Suppressor macrophage treated with lipopolysaccharide for 1 hour (primary cell): ENCODE measurements at places on chromosomes 6 and 20.

- DNase-seq = no peak
Observed at GRCh38 chr20:45964006-45964400, 8.0 kb downstream of the ZNF335 start.

DNA sequence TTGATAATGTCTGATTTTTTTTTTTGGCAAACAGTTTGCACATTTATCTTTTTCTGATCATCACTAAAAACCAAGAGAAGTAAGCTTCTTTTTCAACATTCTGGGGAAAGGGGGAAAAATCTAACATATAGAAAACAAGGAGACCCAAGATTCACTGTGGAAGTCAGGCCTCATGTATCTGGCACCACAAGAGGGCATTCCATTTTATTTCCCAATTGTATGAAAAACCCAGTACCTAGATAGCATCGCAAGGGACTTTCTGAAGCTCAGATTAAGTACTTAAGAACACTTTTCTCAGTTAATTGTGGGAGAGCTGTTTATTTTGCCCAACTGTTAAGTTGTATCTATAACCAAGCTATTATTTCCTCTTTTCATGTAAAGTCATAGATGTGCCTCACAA lies 152.9 kb downstream of the KLHL32 start:
- no peak for DNase-seq

DNA sequence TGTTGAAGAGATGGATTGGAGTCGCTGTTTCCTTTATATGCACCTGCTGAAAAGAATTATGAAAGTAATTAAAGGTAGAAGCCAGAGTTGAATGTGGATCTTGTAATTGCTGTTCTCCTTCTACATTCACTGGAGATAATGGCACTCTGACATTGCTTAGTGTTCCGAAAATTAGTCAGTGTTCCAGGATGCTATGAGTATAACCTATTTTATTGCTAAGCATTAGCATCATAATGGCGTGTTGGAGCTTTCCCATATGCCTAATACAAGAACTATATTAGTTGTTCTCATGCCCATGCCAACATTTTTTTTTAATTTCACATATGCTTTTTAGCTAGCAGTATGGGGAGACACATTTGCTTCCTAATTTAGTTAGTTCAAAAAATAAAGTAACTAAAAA lies 236.4 kb downstream of the ARHGAP18 start:
- no peak for DNase-seq

DNA sequence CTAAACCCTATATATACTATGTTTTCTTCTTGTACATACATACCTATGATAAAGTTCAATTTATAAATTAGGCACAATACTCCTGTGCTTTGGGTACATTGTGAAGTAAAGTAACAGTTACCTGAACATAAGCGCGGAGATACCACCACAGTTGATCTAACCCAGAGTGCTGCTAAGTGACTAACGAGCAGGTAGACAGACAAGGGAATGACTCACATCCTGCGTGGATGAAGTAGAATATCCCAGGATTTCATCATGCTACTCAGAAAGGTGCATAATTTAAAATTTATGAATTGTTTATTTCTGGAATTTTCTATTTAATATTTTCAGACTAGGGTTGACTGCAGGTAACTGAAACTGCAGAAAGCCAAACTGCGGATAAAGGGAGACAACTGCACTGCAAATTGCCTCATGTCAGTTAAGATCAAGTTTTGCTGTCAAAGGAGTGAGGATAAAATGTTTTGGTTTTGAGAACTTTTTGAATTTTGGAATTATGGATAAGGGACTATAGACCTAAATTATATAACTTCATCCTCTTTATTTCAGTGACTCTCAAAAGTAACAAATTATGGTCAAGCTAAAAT lies 14.4 kb downstream of the MKKS start:
- DNase-seq = no peak

DNA sequence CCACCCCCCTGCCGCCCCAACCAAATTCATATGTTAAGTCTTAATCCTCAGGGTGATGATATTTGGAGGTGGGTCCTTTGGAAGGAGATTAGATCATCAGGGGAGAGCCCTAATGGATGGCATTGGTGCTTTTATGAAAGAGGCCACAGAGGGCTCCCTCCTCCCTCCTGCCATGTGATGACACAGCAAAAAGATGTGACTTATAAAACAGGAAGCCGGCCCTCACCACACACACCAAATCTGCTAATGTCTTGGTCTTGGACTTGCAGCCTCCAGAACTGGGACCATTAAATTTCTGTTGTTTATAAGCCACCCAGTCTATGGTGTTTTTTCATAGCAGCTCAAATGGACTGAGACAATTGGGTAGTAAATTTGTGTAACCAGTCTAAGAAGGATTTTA lies 176.3 kb downstream of the ADGRG6 start:
- DNase-seq = peak; percentile 63

- DNase-seq = no peak
Observed at GRCh38 chr20:32544893-32545840, 40.0 kb downstream of the NOL4L start.

DNA sequence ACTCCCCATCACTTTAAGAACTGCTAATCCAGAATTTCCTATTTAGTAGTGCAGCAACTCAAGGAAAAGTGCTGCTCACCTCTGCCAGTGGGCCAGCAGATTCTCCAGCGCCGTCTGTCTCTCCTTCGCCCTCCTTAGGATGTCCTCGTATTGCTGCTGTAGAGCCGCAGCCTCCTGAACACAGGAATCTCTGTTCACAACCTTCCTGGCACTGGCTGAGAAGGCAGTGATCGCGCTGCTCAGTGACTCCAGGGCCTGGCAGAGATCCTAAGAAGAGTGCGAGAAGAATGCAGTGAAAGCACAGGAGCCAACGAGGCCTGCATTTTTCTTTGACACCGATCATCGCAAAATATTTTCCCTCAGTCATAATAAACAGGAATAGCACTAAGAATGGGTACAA lies 209.0 kb downstream of the SYNE1 start:
- DNase-seq = no peak

- no peak for DNase-seq
Observed at GRCh38 chr6:63543982-63544381, 28.3 kb upstream of the LOC128125822 start.

DNA sequence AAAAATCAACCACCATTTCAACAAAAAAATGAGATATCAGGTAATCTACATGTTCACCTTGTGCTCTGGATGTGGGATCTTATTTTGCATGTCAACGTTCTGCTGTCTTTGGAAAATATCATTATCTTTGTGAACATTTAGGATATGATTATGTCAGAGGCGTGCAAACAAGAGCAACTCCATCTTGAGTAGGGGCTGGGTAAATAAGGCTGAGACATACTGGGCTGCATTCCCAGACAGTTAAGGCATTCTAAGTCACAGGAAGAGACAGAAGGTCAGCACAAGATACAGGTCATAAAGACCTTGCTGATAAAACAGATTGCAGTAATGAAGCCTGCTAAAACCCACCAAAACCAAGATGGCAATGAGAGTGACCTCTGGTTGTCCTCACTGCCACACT lies 28.8 kb upstream of the ZBTB24 start:
- DNase-seq = no peak

DNA sequence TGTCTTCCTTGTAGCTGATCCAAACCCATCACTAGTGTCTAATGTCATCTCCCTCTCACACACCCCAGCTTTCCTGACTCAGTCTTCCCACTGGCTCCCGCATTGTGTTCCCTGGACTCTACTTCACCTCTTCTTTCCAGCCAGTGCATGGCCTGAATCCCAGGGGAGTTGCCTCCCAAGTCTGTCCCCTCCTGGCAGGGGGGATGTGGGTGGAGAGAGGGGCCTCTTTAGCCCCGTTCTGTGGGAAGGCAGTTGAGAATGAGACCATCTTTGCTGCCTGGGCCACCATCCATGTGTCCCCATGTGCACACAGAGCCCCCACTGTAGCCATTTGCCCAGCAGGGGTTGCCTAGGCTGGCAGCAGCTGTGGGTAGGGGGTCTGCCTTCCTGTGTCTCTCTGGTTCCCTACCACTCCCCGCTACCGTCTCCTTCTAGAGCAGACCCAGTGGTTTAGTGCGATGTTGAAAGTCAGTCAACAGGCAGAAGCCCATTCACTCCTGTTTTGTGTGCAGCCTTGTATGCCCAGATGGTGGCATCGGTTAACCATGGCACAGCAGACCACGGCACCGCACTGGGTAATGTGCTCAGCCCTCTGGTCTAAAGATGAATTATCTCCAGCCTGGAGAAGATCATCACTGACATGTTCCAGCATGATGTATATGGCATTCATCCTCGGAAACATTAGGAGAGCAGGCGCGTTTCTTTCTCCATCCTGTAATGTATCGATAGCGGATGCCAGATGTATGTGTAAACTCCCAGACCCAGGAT lies 178.8 kb upstream of the SNX9 start:
- DNase-seq = no peak

- DNase-seq = no peak
Observed at GRCh38 chr6:31092769-31093505, 19.4 kb downstream of the C6orf15 start.

GRCh38 chr20:2221921-2222320 lies 73.9 kb upstream of the TGM3 start:
- peak; percentile 67 for DNase-seq

- no peak for DNase-seq
Observed at GRCh38 chr6:66675906-66676305, 968.9 kb upstream of the EYS start.

- peak; percentile 82 for DNase-seq
Observed at GRCh38 chr6:6085928-6086668, 79.4 kb upstream of the NRN1 start.

GRCh38 chr6:91730710-91731109 lies 1143.8 kb upstream of the MAP3K7 start:
- DNase-seq = no peak

- no peak for DNase-seq
Observed at GRCh38 chr6:98118397-98119045, 715.9 kb upstream of the POU3F2 start.

DNA sequence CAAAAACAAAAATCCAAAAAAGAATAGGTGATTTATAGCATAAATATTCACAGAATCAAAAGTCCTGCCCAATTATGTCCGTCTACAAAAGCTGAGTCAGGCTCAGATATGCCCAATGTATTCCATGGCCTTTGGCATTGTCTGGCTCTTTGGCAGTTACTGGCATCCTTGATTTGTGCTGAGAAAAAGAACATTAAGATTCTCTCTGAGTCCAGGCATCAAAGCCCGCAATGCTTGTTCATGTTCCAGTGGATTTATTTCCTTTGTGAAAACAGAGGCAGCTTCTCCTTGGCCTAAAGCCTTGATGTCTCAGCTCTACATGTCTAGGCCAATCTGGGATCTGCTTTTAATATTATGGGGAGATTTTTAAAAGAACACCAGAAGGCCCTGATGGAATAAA lies 76.1 kb upstream of the SLC4A11 start:
- no peak for DNase-seq

- no peak for DNase-seq
Observed at GRCh38 chr6:23547851-23548250, 578.2 kb upstream of the NRSN1 start.

GRCh38 chr20:50540620-50541605 lies 30.7 kb downstream of the PTPN1 start:
- no peak for DNase-seq

- no peak for DNase-seq
Observed at GRCh38 chr20:46802722-46803121, 91.9 kb upstream of the EYA2 start.

DNA sequence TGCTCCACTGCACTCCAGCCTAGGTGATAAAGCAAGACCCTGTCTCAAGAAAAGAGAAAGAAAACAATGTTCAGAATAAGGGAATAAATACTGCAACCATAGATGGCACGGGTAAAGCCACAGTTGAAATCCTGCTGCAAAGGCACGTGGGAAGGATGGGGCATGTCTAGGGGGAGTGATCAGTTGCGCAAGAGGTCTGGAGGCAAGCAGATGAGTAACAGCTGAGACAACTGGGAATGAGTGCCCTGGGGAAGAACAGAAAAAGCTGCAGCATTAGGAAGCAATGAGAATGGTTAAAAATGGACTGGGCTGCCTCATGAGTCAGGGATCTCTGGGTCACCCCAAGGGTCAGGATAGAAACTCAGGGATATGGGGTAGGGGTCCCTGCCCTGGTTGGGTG lies 96.3 kb downstream of the GMPR start:
- peak; percentile 92 for DNase-seq

- DNase-seq = no peak
Observed at GRCh38 chr6:160882006-160882405, 109.6 kb upstream of the MAP3K4 start.

GRCh38 chr20:53767206-53767930 lies 173.7 kb upstream of the ZNF217 start:
- no peak for DNase-seq

DNA sequence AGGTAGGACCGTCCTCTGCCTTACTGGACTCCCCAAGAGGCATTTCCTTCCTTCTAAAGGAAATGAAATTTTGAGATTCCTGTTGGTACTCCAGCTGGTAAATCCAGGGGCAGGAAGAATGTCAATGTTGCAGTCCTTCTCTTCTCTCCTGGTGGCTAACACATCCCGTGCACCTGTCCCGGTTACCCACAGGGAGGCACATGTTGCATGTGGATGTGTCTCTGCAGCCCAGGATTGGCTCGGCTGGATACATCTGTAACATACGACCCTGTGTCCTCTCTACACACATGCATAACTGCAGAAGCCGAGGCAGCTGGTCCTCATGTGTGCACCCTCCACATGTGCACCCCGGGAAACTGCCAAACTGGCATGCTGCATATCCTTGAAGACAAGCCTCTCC lies 1.3 kb upstream of the LRFN2 start:
- DNase-seq = no peak

DNA sequence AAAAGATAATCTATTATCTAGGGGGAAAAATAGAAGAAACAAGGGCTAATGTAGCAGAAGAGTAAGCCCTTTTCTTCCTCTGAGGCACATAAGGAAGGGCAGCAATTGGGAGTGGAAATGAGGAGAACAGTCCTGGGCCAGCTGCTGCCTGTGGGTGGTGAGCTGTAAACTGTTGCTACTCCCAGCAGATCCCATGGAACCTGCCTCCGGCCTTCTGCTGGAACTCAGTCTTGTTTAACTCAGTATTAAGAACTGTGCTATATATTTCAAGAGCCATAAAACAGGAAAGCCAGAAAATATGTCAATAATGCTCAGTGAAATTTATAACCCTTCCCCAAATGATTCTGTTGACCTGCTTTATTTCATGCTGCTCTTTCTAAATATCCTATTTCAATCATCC lies 464.2 kb downstream of the COL12A1 start:
- DNase-seq = no peak

GRCh38 chr6:28742668-28743270 lies 181.0 kb downstream of the TRIM27 start:
- DNase-seq = no peak

- peak; percentile 75 for DNase-seq
Observed at GRCh38 chr6:26607434-26608230, 10.9 kb downstream of the ABT1 start.

- no peak for DNase-seq
Observed at GRCh38 chr6:150962436-150962835, 96.9 kb downstream of the MTHFD1L start.

DNA sequence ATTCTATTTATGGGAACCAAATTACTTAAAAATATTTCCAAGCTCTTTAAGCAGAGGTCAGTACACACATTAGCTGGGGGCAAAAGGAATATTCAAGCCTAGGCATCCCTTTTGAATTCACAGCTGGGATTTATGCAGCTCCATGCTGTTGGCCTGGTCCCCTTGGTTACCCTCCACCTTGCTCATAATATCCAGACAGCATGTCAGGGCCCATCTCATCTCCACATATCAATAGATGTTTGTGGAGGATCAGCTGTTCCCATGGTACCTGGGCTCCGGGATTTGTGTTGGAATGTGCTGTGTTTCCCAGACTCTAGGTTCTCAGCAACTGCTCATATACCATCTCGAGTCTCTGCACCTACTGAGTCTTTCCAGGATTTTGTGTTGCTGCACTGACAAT lies 534.8 kb downstream of the BMP2 start:
- DNase-seq = no peak
